Right lobe of liver (tissue), 6 donors: ENCODE measurements at places on chromosomes 12 and 14. TPM values are rescaled to one million over a fixed set of nuclear protein-coding genes. Genes with fewer than 3 reads are reported as not detected.

DNA sequence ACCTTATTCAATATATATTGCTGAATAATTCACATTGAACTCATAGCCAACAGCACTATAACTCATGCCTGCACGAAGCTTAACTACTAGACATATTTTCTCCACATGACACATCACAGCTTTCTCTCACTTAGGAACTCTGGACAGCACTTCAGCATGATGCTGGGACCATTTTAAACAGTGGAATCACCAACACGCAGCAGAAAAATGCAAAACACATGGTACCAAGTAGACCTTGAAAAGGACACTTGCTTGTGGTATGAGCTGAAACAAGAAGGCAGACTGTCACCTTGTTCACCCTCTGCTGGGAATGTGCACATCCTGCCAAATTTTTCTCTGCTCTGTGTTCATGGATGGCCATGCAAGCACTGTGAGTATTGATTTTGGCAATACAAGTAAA lies 34.8 kb upstream of the CD9 start:
- DNase-seq = no peak

Gene CIROP
- not detected for total RNA-seq

GRCh38 chr14:51993285-51993920 lies 4.1 kb downstream of the RTRAF start:
- no peak for DNase-seq

DNA sequence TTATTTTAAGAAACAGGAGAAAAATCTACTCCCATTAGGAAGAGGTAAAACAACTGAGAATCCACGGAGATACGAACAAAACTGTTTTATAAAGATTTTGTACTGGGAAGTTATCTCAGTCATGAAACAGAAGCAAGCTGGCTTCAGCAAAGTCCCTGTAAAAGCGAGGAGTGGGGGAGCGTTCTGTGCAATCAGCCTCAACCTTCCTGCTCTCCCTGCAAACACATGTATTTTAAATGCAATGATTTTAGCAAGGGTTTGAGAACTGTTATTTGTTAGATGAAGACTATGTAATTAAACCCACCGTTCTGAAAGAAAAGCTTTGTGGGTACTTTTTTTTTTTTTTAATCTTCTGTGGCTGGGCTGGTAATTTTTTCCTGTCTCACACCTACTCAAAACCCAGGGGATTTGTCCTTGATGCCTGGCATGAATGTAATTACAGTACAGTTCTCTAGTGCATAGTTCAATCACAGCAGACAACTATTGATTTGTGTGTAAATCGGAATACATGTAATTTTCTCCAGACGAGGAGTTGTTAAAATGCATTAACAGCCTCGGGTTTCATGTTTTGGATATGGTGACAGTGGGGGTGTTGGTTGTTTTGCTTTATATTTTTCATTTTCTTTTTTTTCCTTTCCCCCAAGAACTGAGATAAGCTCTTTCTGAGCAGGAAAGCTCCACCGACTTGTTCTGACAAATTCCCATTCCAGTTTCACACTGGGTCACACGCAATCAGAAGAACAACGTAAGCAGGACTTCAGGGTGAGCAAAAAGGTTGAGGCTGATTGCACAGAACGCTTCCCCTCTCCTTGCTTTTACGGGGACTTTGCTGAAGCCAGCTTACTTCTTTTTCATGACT lies 153.6 kb downstream of the PHLDA1 start:
- DNase-seq = no peak

DNA sequence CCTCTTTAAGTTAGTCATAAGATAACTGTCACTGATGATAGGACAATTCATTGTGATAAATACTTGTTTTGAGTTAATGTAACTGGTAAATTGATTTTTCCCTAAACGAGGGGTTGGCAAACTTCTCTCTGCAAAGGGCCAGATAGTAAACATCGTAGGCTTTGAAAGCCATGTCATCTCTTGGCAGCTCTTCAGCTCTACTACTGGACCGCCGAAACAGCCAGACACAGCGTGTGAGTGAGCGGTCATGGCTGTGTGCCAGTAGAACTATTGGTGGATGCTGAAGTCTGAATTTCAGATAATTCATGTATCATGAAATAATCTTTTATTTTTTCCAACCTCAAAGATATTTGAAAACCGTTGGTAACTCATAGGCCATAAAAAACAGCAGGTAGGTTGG lies 9.9 kb downstream of the PIWIL1 start:
- DNase-seq = peak; percentile 76

DNA sequence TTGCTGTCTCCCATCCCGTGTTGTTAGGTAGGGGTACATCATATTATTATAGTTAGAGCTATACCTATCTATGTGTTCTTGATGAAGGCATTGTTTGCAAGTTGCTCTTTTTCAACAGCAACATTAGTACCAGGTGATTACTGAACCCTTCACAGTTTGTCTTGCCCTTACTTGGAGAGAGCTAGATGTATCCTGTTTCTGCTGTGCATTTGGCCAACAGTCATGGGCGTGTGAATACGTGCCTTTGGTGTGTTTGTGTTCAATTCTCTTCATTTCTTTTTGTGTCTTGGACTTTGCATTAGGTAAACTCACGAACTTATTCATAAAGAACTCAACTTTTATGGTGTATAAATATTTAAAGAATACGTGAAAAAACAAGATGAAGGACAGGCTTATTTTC lies 14.3 kb downstream of the ARF6 start:
- DNase-seq = no peak

GRCh38 chr12:848173-848865 lies 95.9 kb downstream of the WNK1 start:
- DNase-seq = no peak

- no peak for DNase-seq
Measured at GRCh38 chr12:89862511-89863445, 154.1 kb upstream of the ATP2B1 start.

Gene OSBPL8
- total RNA-seq = 25.1 TPM

- no peak for DNase-seq
Measured at GRCh38 chr12:12502815-12503151, 59.9 kb downstream of the DUSP16 start.

GRCh38 chr12:52045794-52046199 lies 5.4 kb upstream of the NR4A1 start:
- DNase-seq = no peak

Gene BMAL2
- total RNA-seq = 22.5 TPM

Gene RNASE7
- total RNA-seq = 0.22 TPM

- DNase-seq = no peak
Measured at GRCh38 chr14:54579621-54580020, 12.7 kb downstream of the SAMD4A start.

DNA sequence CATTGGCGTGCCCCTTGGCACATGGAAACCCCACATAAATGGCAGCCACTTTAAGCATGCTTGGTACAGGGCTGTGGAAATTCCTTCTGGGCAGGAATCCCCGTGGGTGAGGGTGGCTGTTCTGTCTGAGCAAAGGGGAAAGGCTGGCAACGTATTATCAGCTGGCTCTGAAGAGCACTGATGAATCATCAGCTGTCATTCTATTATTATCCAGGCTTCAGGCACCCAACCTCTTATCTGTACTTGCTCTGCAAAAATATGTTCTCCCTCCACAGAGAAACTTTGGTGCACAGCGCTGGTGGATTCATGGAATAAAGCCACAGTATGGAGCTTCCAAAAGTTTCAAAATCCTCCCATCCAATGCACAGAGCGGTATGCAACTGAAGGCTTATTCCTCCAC lies 167.1 kb downstream of the TBX5 start:
- no peak for DNase-seq

GRCh38 chr12:120684523-120684932 lies 2.4 kb upstream of the MLEC start:
- DNase-seq = no peak

DNA sequence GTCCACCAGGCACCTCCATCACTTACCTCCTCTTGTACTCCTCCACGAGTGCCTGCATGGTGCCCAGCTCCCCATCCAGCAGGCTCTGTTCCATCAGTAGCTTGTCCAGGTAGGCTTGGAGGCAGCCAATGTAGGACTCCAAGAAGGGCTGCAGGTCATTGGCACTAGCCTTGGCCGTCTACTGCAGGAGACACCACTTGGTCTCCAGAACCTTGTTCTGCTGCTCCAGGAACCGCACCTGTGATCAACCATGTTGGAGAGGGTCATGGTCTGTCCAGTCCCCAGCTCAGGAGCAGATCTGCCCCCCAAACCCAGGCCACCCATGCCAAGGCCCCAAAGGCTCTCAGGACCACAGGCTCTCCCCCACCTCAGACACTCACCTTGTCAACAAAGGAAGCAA lies 23.9 kb downstream of the KRT76 start:
- no peak for DNase-seq

- no peak for DNase-seq
Measured at GRCh38 chr14:25041484-25041883, 8.5 kb downstream of the STXBP6 start.

Gene ALKBH1
- total RNA-seq = 5.6 TPM

- DNase-seq = no peak
Measured at GRCh38 chr12:108646600-108647579, 13.2 kb upstream of the SELPLG start.

GRCh38 chr14:103488071-103488470 lies 34.6 kb downstream of the CKB start:
- DNase-seq = no peak
